Astrocyte of the spinal cord (primary cell): ENCODE measurements at places on chromosomes 3 and 15.

DNA sequence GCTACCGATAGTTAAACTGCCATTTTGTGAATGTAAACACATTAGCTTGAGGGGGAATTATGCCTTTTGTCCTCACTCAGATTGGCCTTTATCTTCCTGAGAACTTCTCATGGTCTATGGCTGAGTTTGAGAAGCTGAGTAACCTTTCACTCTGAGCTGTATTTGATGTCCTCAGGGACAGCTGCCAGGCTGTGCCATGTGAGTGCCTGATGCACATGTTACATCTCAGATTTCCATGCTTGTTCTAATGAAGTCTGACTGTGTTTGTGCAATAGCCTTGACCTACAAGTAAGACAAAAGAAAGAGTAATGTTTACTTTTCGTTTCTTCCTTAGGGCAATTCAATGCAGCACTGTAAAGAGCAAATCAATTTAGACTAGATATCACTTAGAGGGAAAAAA lies 44.1 kb upstream of the ARL6 start:
- DNase-seq: no peak

- no peak for DNase-seq
Measured at GRCh38 chr15:101641894-101642293, 10.3 kb downstream of the TM2D3 start.

DNA sequence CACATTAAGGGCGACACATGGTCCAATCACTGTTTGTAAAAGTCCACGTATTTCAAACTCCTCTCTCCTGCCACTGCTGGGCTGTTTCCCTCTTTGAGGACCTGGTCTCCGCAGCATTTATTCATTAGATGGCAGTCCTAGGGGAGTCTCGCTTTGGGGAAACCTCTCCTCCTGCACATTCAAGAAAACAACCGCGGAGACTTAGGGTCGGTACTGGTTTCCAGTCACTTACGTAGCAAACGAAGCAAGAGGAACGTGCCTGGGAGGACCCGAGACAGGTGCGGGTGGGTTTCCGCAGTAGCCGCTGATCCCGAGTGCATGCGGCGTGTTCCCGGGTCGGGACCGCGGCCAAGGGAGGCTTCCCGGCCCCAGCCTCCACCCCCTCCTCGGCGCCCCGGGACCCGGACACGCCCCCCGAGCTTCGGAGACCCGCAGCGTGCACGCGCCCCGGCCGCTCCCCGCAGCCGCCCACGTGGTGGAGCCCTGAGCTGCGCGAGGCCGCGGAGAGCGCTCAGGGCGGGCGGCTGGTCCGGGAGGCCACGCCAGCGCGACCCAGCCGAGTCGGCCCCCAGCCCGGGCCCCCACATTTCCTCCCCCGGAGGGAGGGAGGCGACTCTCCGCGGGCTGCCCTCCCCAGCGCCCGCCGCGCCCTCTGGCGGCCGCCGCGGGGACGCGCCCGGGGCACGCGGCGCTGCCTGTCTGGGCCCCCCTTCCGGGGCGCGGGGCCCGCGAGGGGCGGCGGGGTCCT lies 1.1 kb upstream of the IGF1R start:
- DNase-seq: peak; percentile 58

- DNase-seq: no peak
Measured at GRCh38 chr15:49279521-49280456, 109.7 kb downstream of the GALK2 start.

GRCh38 chr15:88535100-88535499 lies 11.4 kb downstream of the DET1 start:
- no peak for DNase-seq

DNA sequence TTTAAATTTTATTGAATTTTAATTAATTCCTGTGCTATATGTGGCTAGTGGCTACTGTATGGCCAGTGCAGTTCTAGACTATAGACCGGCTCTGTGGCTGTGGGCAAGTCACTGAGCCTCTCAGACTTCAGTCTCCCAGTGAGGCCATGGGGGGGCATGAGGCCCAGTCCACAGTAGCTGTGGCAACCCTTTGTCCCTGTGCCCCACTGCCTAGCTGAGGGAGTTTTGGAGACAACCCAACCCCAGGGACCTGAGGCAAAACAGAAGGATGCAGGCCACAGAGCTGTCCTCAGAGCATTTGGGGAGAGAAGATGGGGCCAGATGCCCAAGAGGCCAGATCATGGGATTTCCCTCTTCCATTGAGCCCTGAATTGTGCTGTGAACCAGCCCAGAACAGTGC lies 18.9 kb upstream of the POC1A start:
- no peak for DNase-seq

- no peak for DNase-seq
Measured at GRCh38 chr3:175129571-175129970, 270.4 kb downstream of the NAALADL2 start.

DNA sequence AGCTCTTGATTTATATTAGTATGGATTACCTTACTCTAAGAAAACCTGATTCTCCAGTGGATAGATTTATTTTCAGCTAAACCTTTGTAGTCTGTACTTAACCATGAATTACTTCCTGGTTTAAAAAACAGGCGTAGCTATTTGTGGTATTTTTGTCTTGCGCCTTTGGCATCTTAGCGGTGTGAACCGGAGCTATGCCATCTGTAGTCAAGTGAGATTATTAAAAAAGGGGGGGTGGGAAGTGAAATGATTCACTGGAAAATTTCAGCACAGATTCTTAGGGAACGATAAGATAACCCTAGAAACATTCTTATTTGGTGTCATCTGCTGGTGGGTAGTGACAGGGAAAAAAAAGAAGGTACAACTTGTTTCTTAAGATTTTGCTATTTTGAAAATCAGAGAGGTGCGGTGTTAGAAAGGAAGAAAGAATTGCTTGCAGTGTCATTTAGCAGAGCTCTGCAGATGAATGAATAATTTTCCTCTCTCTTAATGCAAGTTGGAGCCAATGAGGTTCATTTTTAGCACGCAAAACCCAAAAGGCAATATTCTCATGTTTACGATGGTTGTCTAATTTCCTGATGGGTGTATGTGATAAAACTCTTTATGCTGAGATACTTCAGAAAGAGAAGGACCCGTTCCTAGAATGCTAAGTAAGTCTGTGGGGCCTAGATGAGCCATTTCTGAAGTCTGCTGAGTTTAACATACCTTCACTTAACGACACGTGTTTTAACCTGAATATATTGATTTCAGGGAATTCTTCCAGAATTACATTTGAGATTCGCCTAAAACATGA lies 44.0 kb downstream of the PSMD6 start:
- no peak for DNase-seq

DNA sequence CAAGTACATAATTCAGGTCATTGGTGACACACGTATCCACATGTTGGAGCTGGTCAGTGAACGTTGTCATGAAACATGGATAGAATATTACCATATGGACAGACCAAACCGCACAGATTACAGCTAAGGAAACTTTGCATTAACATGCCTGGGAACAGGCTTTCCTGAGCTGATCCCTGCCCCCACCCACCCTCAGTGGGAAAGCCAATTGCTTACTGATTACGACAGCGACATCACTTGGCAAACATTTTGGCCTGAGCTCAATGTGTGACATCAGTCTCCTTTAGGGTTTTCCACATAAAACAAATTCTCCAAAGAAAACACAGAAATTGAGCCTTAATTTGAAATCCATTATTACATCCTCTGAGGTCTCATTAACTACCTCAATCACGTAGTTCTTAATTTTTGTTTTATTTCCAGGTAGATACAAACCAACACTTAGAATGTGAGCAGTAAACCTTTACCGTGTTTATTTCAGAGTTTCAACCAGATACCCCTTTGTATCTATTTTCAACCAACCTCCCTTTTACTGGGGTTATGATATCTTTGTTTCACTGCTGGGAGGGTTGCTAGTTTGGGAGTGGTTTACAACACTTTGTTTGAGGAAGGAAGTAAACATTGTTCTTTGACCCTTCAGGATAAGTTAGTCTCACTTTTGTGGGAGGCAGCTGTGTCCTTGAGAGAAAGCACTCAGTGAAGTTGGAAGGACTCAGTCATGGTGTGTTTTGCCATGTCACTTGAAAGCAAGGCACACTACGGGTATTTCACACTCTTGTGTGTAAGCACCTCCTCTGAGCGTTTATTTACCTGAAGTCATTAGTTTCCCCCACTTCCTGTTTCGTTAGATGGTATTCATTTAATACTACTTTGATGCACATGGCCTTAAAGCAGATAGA lies 103.1 kb downstream of the CMSS1 start:
- DNase-seq: peak; percentile 38

- DNase-seq: no peak
Measured at GRCh38 chr3:160948273-160948672, 156.9 kb downstream of the B3GALNT1 start.

DNA sequence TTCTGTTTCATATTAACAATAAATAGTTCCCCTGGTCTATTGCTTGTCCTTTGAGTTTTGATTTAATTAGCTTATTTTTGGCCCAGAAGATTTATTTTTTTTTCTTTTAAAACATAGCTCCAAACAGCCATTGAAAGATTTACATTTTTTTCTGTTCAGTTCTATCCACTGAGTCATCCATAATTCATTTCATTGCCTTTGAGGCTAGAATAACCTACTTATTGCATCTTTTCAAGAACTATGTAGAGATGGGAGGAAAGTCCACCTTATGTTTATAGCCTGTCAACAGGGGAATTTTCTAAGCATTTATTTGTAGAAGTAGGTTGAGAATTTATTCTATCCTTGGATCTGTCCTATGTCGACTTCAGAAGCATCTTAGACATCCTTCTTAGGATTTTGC lies 53.4 kb upstream of the CHD2 start:
- DNase-seq: peak; percentile 15

GRCh38 chr3:16904423-16905417 lies 20.0 kb downstream of the PLCL2 start:
- no peak for DNase-seq

- no peak for DNase-seq
Measured at GRCh38 chr15:101378879-101379278, 83.8 kb upstream of the SNRPA1 start.

DNA sequence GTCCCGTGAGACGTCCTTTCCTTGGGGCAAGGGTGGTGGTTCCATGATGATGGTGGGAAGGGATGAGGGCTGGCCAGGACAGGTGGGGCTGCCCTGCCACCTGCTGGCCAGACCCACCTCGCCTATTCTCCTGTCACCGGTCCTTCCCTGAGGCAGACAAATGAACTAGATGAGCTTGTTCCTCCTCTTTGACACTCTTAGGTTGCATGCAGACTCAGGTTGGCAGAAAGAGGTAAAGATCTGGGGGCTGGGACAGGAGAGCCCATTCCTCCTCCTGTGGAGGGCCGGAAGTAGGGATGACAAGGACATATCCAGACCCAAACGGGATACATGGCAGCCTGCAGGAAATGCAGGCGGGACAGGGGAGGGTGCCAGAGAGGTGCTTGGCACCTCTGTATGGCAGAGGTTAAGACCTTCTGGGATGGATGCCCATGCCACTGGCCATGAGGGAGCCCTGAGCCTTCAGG lies 38.6 kb downstream of the ACSBG1 start:
- no peak for DNase-seq

DNA sequence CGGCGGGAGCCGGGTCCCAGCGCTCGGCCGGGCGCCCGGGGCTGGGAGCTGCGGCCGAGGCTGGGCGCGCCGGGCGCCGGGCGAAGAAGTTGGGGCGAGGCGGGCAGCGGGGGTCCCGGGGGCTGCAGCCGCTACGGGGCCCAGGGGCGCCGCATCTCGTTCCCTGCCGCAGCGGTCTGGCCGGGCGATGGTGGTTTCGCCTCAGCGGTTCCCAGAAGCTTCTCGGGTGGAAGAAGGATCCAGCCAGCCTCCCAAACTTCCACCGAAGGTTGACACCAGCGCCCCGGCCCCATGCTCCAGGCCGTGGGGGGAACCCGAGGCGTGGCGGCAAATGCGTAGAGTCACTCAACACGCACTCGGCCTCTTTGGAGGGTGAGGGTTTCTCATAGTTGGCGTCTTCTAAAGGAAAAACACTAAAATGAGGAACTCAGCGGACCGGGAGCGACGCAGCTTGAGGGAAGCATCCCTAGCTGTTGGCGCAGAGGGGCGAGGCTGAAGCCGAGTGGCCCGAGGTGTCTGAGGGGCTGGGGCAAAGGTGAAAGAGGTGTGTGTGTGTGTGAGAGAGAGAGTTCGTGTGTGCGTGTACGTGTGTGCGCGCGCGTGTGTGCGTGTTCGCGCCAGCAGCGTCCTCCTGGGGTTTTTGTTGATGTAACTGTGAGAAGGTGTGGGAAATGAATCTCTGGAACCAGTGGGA lies 940 bp downstream of the BOC start:
- peak; percentile 37 for DNase-seq

DNA sequence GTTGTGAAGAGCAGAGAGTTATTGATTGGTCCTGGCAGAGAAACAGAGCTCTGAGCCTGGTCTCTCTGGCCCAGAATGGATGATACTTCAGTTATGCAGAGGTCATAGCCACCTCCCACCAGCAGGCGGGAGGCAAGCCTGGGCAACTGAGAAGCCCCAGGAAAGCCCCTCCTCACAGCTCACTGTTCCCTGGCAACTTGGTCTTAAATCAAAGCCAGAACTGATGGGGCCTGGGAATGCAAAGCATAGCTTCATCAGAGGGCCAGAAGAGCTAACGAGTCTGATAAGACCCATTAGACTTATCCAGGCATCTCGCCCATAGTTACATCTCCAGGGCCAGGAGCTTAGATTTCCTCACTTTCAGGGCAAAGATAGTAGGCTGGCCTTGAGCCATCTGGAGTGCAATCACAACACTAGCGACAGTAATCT lies 5.5 kb upstream of the COLQ start:
- DNase-seq: no peak

DNA sequence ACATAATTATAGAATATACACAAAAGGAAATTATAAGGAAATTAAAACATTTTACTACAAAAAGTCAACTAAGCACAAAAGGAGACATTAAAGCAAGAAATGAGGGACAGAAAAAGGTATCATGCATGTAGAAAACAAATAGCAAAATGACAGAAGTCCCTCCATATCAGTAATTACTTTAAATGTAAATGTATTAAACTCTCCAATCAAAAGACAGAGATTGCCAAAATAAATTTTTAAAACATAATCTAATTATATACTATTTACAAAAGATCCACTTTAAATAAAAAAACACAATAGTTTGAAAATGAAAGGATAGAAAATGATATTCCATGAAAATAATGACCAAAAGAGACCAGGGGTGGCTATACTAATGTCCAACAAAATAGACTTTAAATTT lies 123.7 kb downstream of the MEX3B start:
- DNase-seq: no peak

GRCh38 chr3:38247366-38248035 lies 18.1 kb upstream of the SLC22A13 start:
- DNase-seq: peak; percentile 91

DNA sequence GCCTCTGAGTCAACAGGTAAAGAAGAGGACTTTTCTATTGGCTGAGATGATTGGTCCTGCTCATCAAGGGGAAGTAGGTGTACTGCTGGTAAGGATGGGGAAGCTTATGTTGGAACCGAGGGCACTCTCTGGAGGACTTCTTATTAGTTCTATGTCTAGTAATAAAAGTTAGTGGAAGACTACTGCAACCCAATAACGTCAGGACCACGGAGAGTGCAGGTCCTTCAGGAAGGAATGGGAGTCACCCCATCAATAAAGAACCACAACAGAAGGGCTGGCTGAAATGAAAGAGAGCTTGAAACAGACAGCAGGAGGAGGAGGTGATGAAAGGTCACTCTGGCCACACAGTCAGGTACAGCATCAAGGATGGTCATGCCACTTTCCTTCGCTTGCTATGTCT lies 68.8 kb upstream of the PRR23E start:
- DNase-seq: peak; percentile 3
